Camera-type eye (tissue), 1 donor: ENCODE measurements at places on chromosomes 6 and 20. TPM values are rescaled to one million over a fixed set of nuclear protein-coding genes. Genes with fewer than 3 reads are reported as not detected.

Gene PI3
- total RNA-seq: not detected

Gene SNAP91
- total RNA-seq: 68.5 TPM

Gene KIZ
- total RNA-seq: 42.8 TPM

Gene BHLHE23
- total RNA-seq: 4.7 TPM

Gene SIRPD
- not detected for total RNA-seq

Gene CLIC1
- 89.1 TPM for total RNA-seq

Gene GPR6
- not detected for total RNA-seq

Gene SNAP25
- 162 TPM for total RNA-seq
